Stimulated activated effector memory CD8-positive, alpha-beta T cell treated with anti-CD3 and anti-CD28 coated beads, Interleukin-12 subunit alpha, Interleukin-12 subunit beta, amount 100 ng/mL, for 72 hours (primary cell): ENCODE measurements at places on chromosomes 2 and 18.

DNA sequence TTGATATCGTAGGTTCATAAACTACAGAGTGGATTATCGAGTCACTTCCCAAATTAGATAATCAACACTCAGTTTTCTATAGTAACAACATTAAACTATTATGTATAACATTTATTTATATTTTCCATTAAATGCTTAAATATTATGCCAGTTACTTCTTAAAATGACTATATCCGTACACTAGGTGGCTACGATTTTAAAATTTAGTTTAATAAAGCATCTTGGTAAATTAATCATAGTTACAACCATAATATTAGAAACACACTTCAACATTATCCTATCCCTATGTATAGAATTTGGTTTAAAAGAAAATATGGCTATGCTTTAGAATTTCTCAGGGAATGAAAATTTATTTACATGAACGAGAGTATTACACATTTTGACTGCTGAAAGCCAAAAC is 80.3 kb downstream of the SLC25A12 start:
- no peak for DNase-seq

DNA sequence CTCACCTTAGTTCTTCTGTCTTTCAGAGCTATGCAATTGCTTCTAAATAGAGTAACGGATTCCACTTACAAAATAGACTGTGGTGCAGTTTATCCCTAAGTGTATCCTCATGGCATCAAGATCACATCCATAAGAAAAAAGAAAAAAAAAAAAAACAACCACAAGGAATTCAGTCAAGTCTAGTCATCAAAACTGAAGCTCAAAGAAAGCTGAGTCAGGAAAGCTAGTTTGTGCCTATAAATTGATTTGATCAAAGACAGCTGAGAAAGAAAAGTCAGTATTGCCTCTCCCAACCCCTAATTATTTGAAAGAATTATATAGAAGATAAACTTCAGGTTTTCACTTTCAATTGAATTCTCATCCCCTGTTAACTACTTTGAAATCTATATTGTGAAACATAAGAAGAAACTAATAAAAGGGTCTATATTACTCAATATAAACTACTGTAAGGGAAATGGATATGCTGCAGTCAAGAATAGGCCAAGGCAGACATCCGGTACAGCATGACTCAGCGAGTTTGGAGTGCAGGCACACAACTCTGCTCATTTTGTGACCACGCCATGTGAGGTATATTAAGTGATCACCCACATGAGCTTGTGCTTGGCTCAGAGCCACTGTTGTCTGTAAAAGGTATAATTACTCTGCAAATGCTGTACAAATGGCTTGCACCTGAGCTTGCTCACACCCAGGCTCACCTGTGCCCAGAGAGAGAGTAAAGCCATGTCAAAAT is 568.1 kb upstream of the CRIM1 start:
- DNase-seq: no peak

DNA sequence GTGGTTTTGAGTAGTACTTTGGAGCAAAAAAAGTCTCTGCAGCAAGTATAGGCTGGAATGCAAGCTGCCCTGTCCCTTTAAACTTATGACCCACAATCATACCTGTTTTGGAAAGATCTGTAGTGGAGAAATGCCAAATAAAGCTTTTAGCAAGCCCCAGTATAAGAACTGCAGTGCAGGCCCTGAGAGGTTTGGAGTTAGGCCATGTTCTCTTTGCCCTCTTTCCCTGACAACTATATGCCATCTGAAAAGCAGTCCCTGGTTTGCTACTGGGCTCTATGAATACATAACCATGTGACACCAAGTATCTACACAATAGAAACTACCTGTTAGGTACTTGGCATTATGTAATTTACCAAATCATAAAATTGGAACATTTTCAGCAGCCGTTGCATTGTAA is 267.4 kb upstream of the HNMT start:
- no peak for DNase-seq

DNA sequence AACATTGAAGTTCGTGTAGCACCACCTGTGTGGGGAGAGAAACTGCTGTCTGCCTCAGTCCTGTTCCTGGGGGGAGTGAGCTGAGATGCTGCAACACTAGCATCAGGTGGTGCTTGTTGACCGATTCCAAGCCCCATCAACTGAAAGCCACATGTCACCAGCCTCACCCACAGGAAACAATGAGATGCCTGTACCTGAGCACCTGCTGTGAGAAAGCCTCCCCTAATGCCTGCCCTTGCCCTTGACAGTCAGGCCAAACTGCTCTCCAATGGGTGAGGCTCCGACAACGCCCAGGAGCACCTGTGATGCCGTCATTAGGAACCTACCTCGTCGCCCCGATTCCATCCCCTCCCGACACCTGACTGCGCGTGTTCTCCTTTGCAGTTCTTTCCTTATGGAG is 104.6 kb downstream of the SMC6 start:
- DNase-seq: no peak

- no peak for DNase-seq
Measured at GRCh38 chr2:23713351-23713750, 213.6 kb downstream of the ATAD2B start.

DNA sequence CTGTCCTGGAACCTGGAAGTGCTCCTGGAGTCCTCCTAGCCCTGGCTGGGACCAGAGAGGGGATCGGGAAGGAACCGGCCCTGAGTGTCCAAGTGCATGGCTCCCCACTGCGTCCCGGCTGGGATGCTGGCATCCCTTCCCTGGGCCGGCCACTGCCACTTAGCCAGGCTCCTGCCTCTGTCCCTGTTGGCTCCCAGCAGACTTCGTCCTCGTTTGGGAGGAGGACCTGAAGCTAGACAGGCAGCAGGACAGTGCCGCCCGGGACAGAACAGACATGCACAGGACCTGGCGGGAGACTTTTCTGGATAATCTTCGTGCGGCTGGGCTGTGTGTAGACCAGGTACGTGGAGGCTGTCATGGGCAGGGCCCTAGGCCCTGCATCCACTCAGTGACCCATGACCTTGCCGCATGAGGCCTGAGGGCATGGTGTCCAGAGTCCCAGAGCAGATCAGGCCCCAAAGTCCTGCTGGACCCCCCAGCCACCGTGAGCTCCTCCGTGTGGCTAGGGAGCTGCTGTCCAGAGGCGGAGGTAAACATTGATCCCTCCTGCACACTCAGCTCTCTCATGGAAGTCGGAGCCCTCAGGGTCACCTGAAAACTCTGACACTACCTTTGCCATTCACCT is 7.1 kb downstream of the ANO7 start:
- DNase-seq: no peak

- no peak for DNase-seq
Measured at GRCh38 chr2:88116669-88117432, 11.0 kb downstream of the FABP1 start.

DNA sequence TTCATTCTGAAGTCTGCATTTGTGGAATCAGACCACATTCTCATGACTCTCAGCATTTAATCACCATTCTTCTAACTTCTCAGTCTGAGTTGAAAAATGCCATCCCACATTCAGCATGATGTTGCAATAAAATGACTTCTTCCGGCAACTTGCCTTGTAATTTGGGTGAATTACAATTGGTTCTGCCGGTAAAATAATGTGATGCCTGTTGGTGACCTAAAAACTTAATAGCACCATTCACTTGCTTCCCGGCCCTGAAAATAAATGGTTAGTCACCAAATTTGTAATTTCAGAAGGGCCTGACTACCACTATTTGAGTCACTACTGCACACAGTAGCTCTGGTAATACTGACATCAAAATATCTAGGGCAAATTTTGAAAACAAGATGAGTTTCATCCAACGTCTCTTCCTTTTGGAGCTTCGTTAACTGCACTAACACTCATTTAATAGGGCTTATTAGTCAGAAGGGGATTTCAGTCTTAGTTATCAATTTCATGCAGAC is 637.1 kb upstream of the CHAC2 start:
- DNase-seq: no peak

DNA sequence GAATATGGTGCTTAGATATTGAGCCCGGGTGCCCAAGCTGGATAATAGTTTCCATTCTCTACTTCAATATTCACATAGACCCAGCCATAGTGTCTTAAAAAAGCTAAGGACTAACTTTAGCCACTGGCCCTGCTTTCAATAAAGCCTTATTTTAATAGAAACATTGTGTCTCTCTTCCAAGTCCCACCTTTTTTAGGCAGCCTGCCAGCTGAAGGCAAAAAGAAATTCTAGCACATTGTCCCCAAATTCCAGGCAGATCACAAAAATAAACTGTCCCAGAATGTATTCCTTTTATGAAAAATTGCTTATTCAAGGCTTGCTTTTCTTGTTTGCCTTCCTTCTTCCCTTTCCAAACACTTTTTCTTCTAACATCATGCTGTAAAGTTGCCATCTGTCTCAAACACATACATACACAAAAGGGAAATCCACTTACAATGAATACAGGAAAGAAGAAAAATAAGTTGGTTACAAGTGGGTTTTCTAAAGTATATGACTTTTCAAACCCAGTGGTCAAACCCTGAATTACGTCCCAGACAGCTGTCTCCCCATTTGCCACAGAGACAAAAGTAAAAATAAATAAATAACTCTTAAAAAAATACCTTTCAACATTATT is 778.5 kb downstream of the BCL11A start:
- DNase-seq: no peak

GRCh38 chr18:56823986-56824565 is 172.9 kb downstream of the WDR7 start:
- DNase-seq: no peak

GRCh38 chr18:63107171-63107845 is 212.3 kb downstream of the BCL2 start:
- DNase-seq: no peak

GRCh38 chr2:137021763-137022162 is 256.4 kb downstream of the THSD7B start:
- no peak for DNase-seq

- DNase-seq: no peak
Measured at GRCh38 chr2:111221701-111222100, 101.0 kb downstream of the BCL2L11 start.

DNA sequence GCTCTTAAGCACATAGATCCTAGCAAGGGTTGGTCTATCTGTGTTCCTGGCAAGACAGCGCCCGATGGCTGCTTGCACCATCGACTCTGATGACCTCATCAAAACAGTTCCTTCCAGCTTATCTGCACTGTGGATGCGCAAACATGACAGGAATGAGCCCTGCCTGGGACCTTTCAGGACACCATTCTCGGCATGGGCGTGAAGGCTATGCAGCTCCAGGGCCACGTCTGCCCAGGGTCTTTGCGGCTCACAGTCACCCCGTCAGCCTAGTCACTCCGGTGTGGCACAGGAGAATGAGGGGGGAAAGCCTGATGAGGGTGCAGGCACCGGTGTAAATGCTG is 147.8 kb upstream of the TWIST2 start:
- DNase-seq: no peak

- DNase-seq: no peak
Measured at GRCh38 chr2:163877316-163877715, 141.5 kb upstream of the FIGN start.

- DNase-seq: no peak
Measured at GRCh38 chr2:134314681-134315368, 61.0 kb downstream of the MGAT5 start.

GRCh38 chr18:36101943-36102342 is 27.2 kb downstream of the SLC39A6 start:
- no peak for DNase-seq

DNA sequence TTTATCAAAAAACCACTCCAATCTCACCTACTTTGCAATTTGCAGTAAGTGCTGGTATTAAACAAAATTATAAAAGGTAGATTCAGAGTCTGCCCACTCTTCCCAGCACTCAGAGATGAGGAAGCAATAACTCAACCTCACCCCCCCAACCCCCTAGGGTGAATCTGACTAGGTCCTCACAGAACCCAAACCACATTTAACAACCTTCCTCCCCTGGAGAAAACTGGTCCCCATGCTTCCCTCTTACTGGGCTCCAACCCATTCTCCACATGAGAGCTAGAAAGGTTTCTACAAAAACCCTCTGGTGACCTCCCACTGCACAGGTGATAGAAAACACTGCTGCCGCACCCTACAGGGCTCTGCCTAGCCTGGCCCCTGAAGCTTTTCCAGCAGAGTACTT is 40.5 kb upstream of the BMP10 start:
- DNase-seq: no peak

GRCh38 chr18:27164905-27165304 is 20.2 kb downstream of the CHST9 start:
- no peak for DNase-seq

DNA sequence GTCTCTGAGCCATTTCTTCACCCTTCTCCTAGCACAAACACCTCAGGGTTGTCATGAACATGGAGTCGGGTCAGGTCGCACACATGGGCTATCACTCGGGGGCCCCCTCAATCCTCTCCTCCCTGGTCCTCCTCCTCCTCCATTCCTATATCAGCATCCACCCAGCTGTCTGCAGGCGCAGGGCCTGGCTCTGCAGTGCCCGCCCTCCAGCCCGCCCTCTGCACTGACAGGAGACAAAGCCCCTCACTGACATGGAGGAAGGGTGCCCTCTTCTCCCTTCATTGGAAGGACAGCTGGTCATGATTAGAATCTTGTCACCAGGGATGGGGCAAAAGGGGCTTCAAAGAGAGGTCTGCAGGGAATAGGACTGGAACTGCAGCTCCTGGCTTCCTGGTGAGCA is 21.7 kb downstream of the HS1BP3 start:
- no peak for DNase-seq
